ENCODE measurements at places on chromosomes 1 and 21. TPM values are rescaled to one million over a fixed set of nuclear protein-coding genes. Genes with fewer than 3 reads are reported as not detected.

The LCE2C gene
- total RNA-seq, result not detected

The GJA4 gene
- 48.7 TPM for total RNA-seq

The HORMAD1 gene
- total RNA-seq, result 3.6 TPM

- no peaks in the 10 kb centered on the region for H3K27me3 ChIP-seq
- no peak for DNase-seq
- no peaks in the 10 kb centered on the region for H3K4me1 ChIP-seq
- no peaks in the 10 kb centered on the region for H3K36me3 ChIP-seq
These were observed 20.2 kb upstream of the POGZ start for GRCh38 chr1:151479462-151479861.

DNA sequence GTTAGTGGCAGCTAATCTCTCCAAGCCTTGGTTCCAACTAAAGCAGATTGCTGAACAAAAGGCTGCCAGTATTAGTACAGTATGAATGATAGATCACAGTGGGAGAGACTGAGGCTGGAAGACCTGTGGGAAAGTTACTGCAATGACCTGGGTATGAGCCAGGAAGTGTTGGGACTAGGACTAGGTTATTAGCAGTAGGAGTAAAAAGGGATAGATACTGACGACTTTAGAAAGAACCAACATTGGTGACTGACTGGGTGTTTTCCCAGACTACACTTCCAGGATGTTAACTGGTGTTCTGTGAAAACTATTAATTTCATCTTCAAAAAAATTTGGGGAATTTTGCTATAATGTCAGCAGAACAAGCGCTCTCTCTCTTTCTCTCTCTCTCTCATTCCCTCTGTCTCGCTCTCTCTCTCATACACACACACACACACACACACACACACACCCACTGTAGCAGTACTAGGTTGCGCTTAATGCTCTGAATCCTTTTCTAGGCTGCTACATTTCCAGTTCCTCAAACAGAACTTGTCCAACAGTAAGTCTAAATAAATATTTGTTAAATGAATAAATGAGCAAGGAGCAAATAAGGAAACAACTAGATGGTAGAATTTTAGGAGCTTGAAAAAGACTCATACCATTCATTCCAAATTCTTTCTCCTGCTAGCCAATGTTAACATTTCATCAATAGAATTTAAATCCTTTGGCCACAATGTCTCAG is 47.6 kb upstream of the RGS8 start:
- no peaks in the 10 kb centered on the region for H3K36me3 ChIP-seq
- no peaks in the 10 kb centered on the region for H3K27me3 ChIP-seq
- H3K4me1 ChIP-seq, result no peaks in the 10 kb centered on the region

DNA sequence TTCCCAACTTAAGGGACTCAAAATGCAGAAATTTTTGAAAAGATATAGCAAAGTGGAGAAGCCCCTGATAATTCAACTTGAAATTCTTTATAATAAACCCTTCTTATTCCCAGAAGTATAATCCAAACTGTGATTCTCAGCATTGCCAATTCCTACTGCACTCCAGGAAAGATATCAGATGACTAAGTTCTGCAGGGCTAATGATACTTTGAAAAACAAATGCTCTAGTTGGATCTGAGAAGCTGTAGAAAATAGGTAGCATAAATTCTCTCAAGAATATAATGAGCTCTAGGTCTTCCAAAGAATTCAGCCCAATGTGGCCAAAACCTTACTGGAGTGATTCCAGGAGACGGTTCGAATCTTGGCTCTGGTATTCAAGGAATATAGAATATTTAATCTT is 294.0 kb upstream of the PTBP2 start:
- no peaks in the 10 kb centered on the region for H3K36me3 ChIP-seq
- H3K4me3 ChIP-seq, result no peak overlapping the region
- no peak overlapping the region for H3K27ac ChIP-seq
- DNase-seq, result no peak
- H3K27me3 ChIP-seq, result no peaks in the 10 kb centered on the region
- H3K4me1 ChIP-seq, result no peaks in the 10 kb centered on the region

- no peaks in the 10 kb centered on the region for H3K27me3 ChIP-seq
- H3K36me3 ChIP-seq, result no peaks in the 10 kb centered on the region
- peak; percentile 85 for DNase-seq
- peak within 1 kb of the TSS; percentile 96 for H3K4me3 ChIP-seq
- peak within 1 kb of the TSS; percentile 80 for H3K27ac ChIP-seq
- no peaks in the 10 kb centered on the region for H3K4me1 ChIP-seq
These were observed at the start of gene PDIK1L for GRCh38 chr1:26111530-26112406. Gene PDIK1L (plus strand): TSS chr1:26111824. CDS start chr1:26114309, 2,485 bp downstream.

- H3K4me1 ChIP-seq, result peaks cover 11% of the 10 kb centered on the region
- H3K4me3 ChIP-seq, result no peak overlapping the region
- H3K27me3 ChIP-seq, result no peaks in the 10 kb centered on the region
- DNase-seq, result no peak
- H3K36me3 ChIP-seq, result no peaks in the 10 kb centered on the region
These were observed 112.7 kb downstream of the HMCN1 start for GRCh38 chr1:185846672-185847444.

DNA sequence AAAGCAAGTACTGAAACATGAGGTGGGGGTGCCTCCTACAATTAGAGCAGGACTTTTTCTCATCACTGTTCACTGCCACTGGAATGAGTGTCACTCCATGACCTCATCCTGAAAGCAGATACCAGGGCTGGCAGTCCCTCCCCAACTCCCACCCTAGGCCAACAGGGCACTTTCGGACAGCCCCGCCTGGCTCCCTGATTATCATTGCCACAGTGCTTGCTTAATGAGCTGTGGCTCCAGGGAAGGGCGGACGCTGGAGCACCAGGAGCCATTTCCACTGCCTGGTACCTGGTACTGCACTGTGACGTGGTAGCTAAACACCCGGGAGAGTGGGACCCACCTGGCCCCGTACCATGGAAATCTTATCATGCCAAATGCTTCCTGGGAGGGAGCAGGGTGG is 22.3 kb downstream of the SLC9A1 start:
- no peaks in the 10 kb centered on the region for H3K27me3 ChIP-seq
- H3K36me3 ChIP-seq, result no peaks in the 10 kb centered on the region
- peaks cover 25% of the 10 kb centered on the region for H3K4me1 ChIP-seq
- no peak for DNase-seq
- no peak overlapping the region for H3K4me3 ChIP-seq
- no peak overlapping the region for H3K27ac ChIP-seq

DNA sequence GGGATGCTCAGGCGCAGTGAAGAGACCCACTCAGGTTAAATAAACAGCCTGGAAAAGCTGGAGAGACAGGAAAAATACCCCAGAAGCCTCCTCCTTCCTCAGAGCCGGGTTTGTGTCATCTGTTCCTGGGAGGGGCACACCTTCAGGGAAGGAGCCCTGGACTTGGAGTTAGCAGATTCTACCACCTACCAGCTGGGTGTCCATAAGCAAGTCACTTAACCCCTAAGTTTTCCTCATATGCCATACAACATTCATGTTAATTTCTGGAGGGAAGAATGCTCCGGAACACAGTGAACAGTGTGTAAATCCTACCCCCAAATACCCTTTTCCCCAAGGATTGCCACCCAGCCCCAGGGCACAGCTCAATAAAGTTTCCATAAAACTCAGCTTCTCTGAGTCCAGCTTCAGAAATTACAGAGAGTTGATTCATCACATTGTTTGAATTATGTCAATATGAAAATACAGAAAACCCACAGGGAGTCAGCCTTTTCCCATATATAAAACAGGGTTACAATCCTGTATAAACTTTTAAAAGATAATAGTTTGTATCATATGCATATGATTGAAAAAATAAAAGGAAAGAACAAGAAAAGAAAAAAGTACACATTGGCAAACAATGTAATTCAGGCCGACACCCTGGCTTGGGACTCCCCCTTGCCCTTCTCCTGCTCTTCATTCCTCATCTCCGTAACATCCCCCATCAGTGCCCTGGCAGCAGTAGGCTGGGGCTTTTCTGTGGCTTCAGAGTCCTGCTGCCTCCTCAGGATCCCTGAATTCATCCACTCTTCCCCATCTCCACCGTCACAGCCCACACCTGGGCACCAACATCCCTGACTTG is 291.8 kb upstream of the USP24 start:
- H3K27ac ChIP-seq, result no peak overlapping the region
- H3K4me3 ChIP-seq, result no peak overlapping the region
- no peaks in the 10 kb centered on the region for H3K4me1 ChIP-seq
- no peaks in the 10 kb centered on the region for H3K27me3 ChIP-seq

DNA sequence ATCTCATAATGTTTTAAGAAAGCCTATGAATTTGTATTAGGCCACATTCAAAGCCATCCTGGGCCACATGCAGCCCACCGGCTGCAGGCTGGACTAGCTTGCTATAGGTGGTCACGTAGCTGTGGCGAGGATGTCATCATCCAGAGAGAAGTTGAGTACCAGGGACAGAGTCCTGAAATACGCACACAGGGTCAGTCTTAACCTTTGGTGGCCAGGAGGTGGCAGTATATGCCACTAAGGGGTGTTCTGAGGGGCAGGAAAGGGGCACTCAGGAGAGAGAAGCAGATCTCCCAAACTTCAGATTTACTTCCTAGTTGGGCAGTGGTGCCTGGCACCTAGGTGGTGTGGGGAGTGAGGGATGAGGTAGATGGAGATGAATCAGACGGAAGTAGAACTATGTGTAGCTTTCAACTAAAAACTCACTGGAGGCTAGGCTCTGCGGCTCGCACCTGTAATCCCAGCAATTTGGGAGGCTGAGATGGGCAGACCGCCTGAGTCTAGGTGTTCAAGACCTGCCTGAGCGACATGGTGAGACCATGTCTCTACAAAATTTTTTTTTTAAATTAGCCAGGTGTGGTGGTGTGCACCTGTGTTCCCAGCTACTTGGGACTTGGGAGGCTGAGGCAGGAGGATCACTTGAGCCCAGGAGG is 16.3 kb upstream of the CDK18 start:
- DNase-seq, result no peak
- no peaks in the 10 kb centered on the region for H3K4me1 ChIP-seq
- no peaks in the 10 kb centered on the region for H3K27me3 ChIP-seq
- H3K36me3 ChIP-seq, result no peaks in the 10 kb centered on the region

- no peaks in the 10 kb centered on the region for H3K36me3 ChIP-seq
- H3K4me1 ChIP-seq, result no peaks in the 10 kb centered on the region
- H3K27me3 ChIP-seq, result no peaks in the 10 kb centered on the region
- no peak overlapping the region for H3K4me3 ChIP-seq
- no peak overlapping the region for H3K27ac ChIP-seq
These were observed 165.8 kb downstream of the ST6GALNAC3 start for GRCh38 chr1:76240316-76240715.

GRCh38 chr1:150352866-150353265 is 11.1 kb upstream of the RPRD2 start:
- no peak overlapping the region for H3K27ac ChIP-seq
- H3K36me3 ChIP-seq, result no peaks in the 10 kb centered on the region
- DNase-seq, result no peak
- H3K4me3 ChIP-seq, result no peak overlapping the region
